ENCODE measurements at places on chromosomes 12 and 14.
A peak's percentile ranks its signal among the peaks of the same experiment; 100 is the strongest.

- DNase-seq, result no peak
These were observed 24.6 kb downstream of the TMEM19 start for GRCh38 chr12:71710276-71711125.

DNA sequence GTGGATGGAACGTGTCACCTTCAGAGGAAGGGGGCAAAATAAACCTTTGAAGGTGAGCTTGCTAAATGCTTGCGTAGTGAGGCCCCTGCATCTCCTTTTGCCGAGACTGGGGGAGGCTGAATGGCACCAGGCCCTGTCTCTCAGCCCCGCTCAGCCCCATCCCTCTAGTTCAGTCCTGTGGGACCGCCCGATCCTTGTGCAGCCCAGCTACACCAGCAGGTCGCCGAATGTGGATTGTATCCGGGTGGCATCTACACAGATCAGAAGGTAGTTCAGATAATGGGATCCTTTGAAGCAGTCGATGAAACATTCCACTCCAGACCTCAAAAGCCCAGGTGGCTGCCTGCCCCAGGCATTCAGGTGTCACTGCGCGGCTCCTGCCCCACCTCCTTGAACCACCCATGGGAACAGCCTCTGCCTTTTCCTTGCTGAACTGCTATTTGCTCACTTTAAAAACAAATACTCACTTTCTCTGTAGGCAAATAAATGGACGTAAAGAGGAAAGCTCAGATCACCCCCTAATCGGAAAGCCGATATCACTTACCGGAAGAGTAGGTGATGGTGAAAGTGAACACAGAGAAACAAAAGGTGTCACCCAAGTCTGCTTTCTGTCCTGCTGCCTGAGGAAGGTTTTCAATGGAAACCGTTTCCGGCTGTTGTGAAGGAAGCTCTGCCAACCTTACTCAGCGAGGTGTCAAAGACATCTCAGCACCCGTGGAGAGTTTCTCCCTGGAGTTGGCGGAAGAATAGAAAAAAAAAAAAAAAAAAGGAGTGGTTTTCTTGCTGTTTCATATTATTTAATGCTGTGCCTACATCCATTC is 100.3 kb upstream of the NCOR2 start:
- DNase-seq, result no peak

GRCh38 chr12:13046964-13047363 is 2.8 kb downstream of the FAM234B start:
- peak; percentile 66 for DNase-seq

GRCh38 chr12:42426746-42427145 is 100.8 kb downstream of the PPHLN1 start:
- peak; percentile 64 for DNase-seq

DNA sequence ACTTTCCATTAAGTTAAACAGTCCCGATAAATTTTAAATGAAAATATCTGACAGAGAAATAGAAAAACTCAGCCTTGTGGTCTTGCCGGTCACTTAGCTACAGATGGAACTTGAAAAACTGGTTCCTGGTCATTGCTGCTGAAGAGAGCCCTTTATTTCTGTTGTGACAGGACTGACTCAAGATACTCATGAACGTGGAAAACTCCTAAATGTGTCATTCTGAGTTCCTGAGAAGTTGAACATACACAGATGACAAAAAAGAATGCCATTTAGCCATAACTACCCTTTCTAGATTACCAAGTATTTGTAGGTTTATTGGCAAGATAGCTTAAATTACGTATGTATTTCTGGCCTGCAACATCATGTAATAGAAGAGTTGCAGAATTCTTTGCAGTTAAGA is 134.2 kb downstream of the HMGA2 start:
- DNase-seq, result no peak

- DNase-seq, result no peak
These were observed 7.4 kb downstream of the MAP4K5 start for GRCh38 chr14:50524731-50525515.

- peak; percentile 40 for DNase-seq
These were observed 58.0 kb downstream of the PAPLN start for GRCh38 chr14:73295198-73295796.

DNA sequence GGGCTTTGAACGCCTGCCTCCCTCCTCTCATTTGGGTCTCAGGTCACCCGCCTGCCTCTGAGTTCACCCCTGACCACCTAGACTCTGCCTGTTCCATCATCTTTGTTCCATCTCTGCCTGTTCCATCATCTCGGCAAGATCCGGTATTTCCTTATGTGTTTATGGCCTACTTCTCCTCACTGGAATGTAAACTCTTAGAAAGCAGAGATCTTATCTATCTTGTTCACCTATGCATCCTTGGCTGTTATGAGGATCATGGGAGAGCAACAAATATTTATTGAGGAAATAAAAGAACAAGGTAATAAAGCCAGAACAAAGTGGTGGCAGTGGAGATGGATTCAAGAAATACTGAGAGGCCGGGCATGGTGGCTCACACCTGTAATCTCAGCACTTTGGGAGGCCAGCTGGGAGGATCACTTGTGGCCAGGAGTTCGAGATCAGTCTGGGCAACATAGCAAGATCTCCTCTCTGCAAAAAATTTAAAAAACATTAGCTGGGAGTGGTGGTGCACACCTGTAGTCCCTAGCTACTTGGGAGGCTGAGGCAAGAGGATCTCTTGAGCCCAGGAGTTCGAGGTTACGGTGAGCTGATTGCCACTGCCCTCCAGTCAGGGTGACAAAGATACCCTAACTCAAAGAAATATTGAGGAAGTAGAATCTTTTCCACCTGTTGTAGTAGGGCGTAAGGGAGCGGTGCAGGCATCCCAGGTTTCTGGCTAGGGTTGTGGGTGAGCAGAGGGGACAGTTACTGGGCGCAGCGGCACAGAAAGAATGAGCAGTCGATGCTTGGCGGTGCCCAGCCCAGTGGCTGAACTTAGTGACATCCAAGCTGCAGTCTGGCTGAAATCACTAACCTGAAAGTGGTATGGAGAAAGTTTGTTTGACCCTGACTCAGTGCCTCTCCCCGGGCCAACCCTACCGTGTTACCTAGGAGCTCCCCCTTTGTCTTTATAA is 1.7 kb upstream of the KLC1 start:
- no peak for DNase-seq

DNA sequence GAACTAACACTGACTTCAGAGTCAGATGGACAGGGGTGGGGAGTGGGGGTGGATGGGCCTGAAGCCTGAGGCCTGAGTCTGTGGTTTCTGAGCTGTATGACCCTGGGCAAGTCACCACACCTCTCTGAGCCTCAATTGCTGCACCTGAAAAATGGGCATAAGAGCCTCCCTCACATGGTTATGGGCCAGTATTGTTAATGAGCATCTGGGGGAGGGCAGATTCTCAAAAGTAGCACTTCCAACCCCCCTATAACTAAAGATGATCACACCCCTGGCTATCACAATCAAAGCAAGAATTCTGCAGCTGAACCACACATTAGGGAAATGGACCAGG is 168.6 kb downstream of the RBM19 start:
- no peak for DNase-seq

- no peak for DNase-seq
These were observed 12.7 kb upstream of the STON2 start for GRCh38 chr14:81412779-81413178.

DNA sequence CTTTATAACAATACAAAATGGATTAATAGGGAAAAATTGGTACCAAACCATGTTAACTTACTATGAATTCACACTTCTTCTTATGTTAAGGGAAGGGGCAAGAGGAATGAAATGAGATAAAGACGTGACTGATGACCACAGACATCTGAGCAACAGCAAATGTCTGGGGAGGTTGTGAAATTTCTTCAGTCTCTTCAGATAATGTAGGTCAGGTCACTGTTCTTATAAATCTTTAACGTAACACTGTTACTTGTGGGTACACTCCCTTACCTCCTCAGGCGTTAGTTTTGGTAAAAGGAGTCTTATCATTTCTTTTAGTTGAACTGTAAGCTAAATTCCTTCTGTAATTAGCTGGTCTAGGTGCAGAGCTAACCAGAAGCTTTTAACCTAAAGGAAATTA is 405.0 kb upstream of the LRFN5 start:
- no peak for DNase-seq
